NCI-H774 (cell line): ENCODE measurements at places on chromosomes 4 and X.

DNA sequence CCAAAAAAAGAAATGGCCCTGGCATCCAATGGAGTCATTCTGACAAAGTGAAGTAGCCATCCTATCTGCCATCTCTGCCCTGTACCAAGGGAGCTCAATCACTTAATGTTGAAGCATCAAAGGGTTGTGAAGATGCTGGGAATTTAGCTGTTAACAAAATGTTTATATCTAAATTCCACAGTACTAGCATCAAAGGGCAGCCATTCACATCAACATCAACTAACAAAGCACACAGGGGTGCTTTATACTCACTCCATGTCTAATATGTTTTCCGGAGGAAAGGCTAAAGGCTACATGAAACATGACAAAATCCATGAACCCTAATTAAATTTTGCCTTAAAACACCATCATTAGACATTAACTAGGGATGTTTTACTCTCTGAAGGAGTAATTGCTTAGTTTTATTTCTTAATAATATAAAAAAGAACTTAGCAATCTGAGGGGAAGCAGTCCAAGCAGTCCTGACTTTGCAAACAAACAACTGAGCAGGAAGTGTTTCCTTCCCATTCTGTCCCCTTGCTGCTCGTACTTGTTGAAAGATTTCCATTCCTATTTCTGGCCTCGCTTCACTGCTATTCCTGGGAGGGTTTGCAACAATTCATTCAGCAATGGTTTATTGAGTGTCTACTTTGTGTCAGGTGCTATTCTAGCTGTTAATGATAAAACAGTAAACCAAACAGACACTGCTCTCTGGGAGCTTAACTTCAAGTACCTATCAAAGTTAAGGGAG, 208.6 kb upstream of the SLC7A11 start:
- no peak for DNase-seq

GRCh38 chr4:58940167-58940566, 1830.0 kb upstream of the IGFBP7 start:
- DNase-seq = no peak

GRCh38 chr4:185242749-185243533, 33.5 kb downstream of the SNX25 start:
- no peak for DNase-seq

DNA sequence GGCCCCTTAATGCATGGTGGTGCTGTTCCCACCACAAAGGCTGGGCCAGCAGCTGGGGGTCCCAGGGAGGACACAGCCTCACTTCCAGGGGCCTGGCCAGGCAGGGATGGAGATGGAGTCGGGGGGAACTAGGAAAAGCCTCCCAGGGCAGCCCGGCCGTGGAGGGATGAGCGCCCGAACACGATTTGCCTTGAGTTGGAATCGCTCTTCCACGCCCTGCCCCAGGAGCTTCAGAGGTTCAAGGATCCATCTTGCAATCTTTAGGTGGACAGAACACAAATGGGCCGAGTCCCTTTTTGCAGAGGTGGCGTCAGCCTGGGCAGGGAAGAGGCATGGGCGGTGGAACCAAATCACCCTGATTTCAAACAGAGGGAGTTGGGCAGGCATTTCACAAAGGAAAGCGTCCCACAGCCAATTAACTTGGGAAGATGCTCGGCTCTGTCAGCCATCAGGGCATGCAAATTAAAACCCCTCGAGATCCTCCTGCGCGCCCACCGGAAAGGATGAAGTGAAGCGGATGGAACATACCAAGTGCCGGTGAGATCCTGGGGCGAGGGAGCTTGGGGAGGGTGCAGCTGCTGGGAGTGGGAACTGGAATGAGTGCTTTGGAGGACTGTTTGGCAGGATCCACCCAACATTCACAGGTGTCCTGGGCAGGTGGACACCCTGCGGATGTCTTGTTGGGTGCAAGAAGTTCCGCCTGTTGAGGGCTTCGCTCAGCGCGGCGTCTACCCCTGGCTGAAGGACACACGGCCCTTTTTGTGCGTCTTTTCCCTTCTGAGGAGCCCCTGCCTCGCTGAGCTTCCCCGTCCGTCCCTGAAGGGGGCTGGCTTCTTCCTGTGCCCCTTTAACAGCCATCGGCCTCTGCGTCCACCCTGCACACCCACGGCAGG, 75.7 kb downstream of the HTRA3 start:
- no peak for DNase-seq

DNA sequence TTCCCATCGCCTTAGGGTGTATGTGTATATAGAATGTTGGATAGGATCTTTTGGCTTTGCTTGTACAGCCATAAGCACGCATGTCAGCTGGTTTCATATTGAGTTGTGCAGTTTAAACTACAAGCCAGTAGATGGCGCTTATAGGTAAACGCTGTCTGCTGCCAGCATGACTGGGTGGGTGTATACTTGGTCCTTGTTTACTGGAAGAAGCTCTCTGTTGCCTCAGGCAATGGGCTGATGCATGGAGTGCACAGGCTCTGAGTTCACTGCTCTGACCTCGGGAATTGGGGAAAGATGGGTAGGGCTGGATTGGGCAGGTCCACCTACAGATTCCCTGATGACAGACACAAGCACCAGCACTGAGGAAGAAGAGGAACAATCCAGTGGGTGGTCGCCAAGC, 831.5 kb downstream of the STIM2 start:
- no peak for DNase-seq

DNA sequence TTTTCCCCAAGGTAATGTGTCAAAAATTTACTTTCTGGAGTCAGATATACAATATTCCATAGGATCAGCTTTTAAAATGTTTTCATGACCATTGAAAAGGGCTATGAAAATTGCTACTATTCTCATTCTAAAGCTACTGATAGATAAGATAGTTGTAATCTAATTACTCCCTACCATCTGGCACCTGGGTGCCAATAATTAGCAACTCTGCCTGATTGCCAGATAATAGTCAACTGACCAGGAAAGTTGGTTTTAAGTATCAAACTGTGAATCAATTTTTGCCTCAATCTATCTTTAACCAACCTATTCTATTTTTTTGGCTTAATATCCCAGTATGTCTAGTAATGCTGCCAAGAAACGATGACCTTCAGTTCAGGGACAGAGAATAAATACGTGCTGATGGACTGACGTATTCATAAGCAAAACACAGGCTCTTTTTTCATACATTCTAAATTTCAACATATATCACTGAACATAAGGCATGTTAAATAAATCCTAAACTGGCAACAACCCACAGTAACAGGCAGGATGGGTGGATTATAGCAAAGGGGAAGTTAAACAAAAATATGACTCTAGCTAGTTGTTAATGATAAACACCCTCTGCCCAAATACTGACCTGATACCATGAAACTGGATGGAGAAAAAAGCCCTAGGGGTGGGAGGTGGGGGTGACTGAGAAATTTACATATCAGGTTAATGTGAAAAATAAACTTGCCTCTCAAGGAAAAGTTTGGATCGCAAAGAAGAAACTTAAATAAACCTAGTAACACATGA, 18.2 kb downstream of the SH3RF1 start:
- DNase-seq = no peak

DNA sequence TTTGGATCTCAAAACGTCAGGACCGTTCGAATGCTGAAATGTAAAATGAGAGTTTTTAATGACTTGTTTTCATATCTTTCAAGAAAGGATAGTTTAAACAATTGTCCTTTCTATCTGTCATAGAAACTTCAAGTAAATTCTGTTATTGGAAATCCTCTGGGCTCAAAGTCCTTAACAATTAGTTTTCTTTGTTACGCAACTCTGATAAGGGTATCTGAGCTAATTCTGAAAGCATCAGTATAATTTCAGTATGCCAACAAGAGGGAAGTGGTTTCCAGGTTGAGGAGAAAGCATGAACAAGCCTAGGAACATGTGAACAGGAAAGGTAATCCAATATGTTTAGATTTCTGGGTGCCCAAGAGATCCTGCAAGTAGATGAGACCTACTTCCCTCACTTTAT, 22.0 kb downstream of the ADH7 start:
- DNase-seq = no peak

DNA sequence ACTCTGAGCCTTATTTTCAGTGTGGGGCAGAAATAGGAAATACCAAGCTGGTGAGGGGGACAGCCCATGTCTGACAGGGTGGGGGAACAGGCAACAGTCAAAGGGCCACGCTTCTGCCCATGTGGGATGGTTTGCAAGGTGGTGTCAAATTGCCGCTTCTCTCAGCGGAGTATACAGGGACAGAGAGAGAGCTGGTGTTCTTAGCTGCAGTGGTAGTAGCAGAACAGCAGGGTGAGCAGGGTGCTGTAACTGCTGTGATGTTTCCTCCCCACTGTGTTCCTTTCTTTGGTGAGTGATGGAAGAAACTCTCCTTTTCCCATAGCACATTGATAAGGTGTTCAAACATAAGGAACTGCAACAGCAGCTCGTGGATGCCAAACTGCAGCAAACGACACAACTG, 37.9 kb downstream of the RBBP7 start:
- DNase-seq = no peak

GRCh38 chr4:38866973-38867477, 581 bp upstream of the FAM114A1 start:
- no peak for DNase-seq

DNA sequence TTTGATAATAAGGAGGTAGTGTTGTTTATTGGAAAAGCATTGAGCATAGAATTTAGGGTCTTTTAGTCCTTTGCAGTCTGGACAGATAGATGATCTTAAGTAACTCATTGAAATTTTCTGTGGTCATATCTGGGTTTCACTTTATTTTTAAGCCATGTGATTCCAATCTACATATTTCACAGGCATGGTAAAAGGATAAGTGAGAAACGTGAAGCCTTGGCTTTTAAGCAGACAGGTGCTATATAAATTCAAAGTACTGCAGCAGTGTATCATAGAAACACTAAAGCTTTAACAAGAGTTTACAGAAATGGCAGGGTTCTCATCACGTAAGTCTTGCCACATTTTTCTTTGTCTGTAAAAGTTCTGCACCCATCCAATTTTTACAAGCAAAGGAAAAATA, 4.9 kb downstream of the PLS3 start:
- no peak for DNase-seq

GRCh38 chrX:135009057-135009610, 13.2 kb downstream of the RTL8B start:
- no peak for DNase-seq

DNA sequence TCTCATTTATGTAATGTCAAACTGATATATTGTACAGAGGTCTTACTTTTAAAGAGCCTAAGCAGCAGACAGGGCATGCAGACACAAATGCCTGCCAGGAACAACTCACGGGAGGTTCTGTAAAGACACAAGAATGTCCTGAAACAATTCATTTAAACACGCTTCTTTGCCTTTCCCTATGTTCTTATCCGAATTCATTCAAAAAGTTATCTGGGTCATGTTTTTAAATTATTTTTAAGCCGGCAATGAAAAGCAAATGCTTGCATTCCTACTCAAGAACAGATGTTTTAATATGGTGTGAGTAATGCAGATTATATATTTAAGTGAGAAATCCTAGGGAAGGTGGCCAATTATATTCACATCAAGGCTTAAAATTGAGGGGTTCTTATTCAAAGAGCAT, 192.6 kb downstream of the PDGFC start:
- DNase-seq = no peak

DNA sequence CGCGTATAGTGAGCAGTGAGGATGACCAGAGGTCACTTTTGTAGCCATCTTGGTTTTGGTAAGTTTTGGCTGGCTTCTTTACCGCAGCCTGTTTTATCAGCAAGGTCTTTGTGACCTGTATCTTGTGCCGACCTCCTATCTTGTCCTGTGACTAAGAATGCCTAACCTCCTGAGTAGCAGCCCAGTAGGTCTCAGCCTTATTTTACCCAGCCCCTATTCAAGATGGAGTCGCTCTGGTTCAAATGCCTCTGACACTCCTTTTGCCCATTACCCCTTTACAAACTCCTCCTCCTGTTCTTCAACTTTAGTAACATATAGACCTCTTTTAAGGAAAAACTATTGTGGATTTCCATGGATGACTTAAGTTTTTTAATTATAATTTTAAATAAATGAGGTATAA, 2.6 kb upstream of the INTU start:
- DNase-seq = no peak

DNA sequence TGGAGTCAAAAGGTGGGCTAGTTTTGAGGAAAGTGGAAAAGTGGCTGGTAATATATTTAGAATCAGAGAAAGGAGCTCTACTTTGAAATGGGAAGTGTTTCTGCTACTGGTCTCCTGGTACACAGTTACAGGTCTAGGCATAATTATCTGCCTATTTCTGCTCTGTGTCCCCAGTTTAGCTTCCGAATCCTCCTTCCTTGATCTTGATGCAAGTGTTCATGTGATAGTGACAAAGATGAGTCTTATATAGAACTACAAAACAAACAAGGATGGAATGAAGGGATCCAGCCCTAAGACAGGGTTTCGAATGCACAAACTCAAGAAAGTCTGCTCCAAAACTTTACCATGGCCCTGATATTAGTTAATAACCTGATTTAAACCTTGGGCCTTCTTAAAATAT, 580.2 kb downstream of the INPP4B start:
- DNase-seq = no peak

GRCh38 chrX:78330540-78330939, 3.1 kb upstream of the CYSLTR1 start:
- DNase-seq = no peak

DNA sequence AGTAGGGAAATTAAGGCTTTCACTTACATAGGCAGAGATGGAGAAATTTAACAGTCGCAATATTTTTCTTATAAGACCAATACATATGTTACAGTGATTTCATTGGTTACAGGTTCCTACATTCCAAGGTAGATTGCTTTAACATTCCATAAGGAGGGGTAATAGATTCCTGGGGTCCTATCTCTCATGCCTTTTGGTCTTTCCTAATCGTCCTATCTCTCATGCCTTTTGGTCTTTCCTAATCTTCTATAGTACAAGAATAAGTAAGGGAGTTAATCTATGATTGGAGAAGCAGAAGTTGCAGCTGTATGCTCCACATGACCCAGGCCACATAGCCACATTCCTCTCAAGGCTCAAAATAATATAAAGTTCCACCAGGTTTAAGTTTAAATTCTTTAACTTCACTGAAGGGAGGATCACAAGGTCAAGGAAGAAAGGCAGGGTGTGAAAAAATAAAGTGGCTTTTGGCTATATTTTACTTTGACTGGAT, 285.0 kb upstream of the BOD1L1 start:
- DNase-seq = no peak
